Chondrocyte (in vitro differentiated cells): ENCODE measurements at places on chromosomes 2 and 18.

DNA sequence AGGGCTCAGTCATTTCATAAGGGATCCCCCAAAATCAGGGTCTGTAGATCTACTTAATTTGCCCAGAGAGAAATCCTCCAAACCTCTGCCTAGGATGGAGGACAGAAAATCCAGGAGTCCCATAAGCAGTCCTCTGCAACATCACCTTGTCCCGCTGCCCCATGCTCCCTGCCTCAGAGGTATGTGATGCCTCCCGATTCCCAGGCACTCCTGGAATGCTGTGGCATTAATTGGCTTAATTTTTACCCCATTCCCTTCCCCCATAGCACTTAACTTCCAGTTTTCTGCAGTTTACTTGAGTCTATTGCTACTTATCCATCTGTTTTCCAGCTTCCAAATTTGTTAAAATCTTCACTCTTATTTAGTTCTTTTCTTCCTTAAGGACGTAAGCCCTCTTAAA lies 91.6 kb upstream of the TSPYL6 start:
- DNase-seq, result no peak

- DNase-seq, result no peak
These were observed 54.1 kb downstream of the E2F6 start for GRCh38 chr2:11411768-11412448.

DNA sequence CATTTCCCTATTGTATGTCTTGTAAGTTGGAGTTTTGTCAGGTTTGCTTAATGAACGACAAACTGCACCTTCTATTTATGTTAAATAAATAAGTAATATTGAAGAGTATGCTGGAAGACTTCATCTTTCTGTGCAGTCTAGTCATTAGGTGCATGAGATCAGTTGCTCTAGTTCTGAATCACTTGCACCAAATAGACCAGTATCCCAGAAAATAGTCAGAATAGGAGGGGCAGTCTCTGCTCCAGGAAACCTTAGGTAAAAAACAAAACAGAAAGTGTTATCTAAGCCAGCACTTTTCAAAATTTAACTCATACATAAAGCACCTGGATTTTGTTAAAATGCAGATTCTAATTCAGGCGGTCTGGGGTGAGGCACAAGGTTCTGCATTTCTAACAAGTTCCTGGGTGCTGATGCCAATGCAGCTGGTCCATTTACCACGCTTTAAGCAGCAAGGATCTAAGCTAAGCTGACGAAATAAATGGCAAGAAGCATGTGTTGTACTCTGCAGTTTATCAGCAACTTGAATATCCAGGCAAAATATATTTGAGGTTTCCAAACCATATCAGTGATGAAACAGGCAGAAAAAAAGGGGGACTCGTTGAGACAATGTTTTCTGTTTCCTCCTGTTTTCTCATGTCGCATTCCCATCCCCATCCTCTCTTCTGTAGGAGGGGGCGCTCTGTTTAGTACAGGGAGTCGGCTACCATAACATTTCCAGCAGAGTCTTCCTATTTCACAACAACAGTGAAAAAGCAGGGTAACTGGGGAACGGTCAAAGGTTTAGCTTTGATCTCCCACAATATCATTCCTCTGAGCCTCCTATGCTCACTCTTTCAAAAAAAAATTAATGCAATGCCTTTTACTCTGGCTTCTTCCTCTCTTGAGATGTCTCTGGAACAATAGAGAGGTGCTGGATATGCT lies 106.4 kb downstream of the MBD2 start:
- DNase-seq, result no peak

- DNase-seq, result no peak
These were observed 147.3 kb downstream of the IRS1 start for GRCh38 chr2:226652369-226652768.

DNA sequence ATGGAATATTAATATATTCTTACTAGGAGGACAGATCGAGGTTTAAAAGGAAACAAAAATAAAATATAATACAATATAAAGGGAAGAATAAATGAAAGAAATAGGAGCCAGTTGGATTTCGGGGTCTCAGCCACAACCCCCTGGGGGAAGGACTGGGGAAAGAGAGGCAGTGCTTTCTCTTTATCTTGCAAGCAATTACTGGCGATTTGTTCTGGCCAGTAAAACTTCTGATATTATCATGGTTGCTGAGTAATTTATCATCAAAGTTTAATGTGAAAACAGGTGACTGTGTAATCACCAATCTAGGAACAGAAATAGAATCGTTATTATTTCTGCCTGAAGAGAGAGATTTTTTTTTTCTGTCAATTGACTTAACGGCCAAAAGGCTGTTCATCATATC lies 917.7 kb upstream of the CELF4 start:
- DNase-seq, result no peak

- DNase-seq, result no peak
These were observed 295 bp upstream of the MTX2 start for GRCh38 chr2:176268976-176269318.

GRCh38 chr2:201795607-201796477 lies 10.5 kb upstream of the CDK15 start:
- DNase-seq, result no peak

- no peak for DNase-seq
These were observed 10.7 kb upstream of the SPOPL start for GRCh38 chr2:138490673-138491494.

DNA sequence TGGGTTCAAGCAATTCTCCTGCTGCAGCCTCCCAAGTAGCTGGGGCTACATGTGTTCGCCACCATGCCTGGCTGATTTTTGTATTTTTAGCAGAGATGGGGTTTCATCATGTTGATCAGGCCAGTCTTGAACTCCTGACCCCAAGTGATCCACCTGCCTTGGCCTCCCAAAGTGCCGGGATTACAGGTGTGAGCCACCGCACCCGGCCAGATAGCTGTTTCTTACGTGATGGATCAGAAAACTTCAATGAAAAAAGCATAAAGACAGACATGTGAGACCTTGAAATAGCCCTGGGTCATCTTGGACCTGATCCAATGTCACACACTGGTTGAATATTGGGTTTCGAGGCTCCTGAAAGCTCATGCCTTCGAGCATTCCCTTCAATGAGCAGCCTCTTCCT lies 66.7 kb upstream of the RTN4 start:
- no peak for DNase-seq

DNA sequence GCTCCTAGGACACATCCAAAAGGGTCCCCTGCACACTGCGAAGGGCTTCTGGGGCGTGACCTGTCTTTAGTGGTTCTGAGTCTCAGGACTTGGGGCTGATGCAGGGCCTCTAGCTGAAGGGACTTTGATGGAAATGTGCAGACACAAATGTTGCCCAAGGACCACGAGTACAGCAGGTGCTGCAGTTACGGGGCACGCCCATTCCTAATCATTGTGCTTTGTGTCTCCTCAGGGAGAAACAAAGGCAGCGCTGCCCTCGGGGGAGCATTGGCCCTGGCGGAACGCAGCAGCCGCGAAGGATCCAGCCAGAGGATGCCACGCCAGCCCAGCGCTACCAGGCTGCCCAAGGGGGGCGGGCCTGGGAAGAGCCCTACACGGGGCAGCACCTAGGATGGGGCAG lies 8.0 kb downstream of the TUBA3E start:
- no peak for DNase-seq

GRCh38 chr2:100238471-100238870 lies 83.8 kb downstream of the LONRF2 start:
- DNase-seq, result no peak

DNA sequence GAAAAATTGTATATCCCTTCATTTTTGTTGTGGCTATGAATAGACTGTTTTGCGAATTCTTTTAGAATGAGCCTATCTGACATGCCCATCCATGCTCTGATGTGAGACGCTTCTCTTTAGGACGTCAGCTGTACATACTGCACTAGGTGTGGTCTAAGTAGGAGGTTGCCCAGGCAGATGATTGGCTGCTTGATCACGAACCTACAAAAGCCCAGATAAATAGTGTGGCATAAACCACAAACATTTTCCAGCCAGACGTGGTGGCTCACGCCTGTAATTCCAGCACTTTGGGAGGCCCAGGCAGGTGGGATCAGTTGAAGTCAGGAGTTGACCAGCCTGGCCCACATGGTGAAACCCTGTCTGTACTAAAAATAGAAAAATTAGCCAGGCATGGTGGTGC lies 251.8 kb downstream of the AGAP1 start:
- DNase-seq, result no peak
